Airway epithelial cell (primary cell): ENCODE measurements at places on chromosomes 13 and 19. TPM values are rescaled to one million over a fixed set of nuclear protein-coding genes. Genes with fewer than 3 reads are reported as not detected.

Gene KLK7
- total RNA-seq: 60.4 and 65.1 TPM in 2 replicates

Gene WDR88
- not detected in 2 replicates for total RNA-seq

Gene LILRA1
- not detected in 2 replicates for total RNA-seq

Gene KLK8
- 56.3 and 78.2 TPM in 2 replicates for total RNA-seq

Gene PRODH2
- total RNA-seq: not detected in 2 replicates

Gene CADM4
- total RNA-seq: 13.9 and 18.8 TPM in 2 replicates

Gene ADM5
- total RNA-seq: 2.0 and 2.1 TPM in 2 replicates

Gene CEACAM6
- total RNA-seq: 25.0 and 35.1 TPM in 2 replicates

Gene ZIM2
- total RNA-seq: not detected in 2 replicates

Gene UBL5
- total RNA-seq: 721 and 932 TPM in 2 replicates

Gene ZNF43
- 2.4 and 3.8 TPM in 2 replicates for total RNA-seq

Gene FUT6
- total RNA-seq: 0.19 and 0.21 TPM in 2 replicates

Gene FPR2
- not detected in 2 replicates for total RNA-seq

Gene SPRED3
- 1.8 and 2.0 TPM in 2 replicates for total RNA-seq

Gene KCNN4
- 11.5 and 12.9 TPM in 2 replicates for total RNA-seq

Gene KISS1R
- 0.14 TPM in 1 of 2 replicates, not detected in the other for total RNA-seq

Gene ATP11A
- 4.8 and 8.9 TPM in 2 replicates for total RNA-seq

Gene JSRP1
- total RNA-seq: not detected in 2 replicates

Gene CLIP3
- 0.19 and 0.28 TPM in 2 replicates for total RNA-seq

Gene IGFL1
- total RNA-seq: 0.37 and 0.85 TPM in 2 replicates

Gene LRG1
- 0.09 and 0.56 TPM in 2 replicates for total RNA-seq

Gene LRRC63
- not detected in 2 replicates for total RNA-seq

Gene LYPD5
- 3.1 and 6.5 TPM in 2 replicates for total RNA-seq

Gene A1BG
- 10.2 and 28.2 TPM in 2 replicates for total RNA-seq

Gene PSG7
- total RNA-seq: not detected in 2 replicates

Gene RGS9BP
- 0.05 and 0.42 TPM in 2 replicates for total RNA-seq
